ENCODE measurements at places on chromosomes 7 and 10. TPM values are rescaled to one million over a fixed set of nuclear protein-coding genes. Genes with fewer than 3 reads are reported as not detected.

The WEE2 gene
- 0.03 TPM for total RNA-seq

The HIP1 gene
- total RNA-seq: 3.3 TPM

The OTUD1 gene
- total RNA-seq: 2.0 TPM

The VSIR gene
- 0.02 TPM for total RNA-seq

The GALNT17 gene
- not detected for total RNA-seq

The RNF32 gene
- 1.7 TPM for total RNA-seq

The TMEM130 gene
- total RNA-seq: not detected

The NXPH1 gene
- not detected for total RNA-seq

The GSTO2 gene
- total RNA-seq: 1.7 TPM

The UNCX gene
- not detected for total RNA-seq

The CHST3 gene
- 23.6 TPM for total RNA-seq

The SEMA3D gene
- 1.5 TPM for total RNA-seq

The LIPF gene
- not detected for total RNA-seq

The CARD11 gene
- total RNA-seq: 0.17 TPM

The SH2B2 gene
- total RNA-seq: 0.90 TPM

The CHAT gene
- total RNA-seq: not detected

The AKR1B15 gene
- not detected for total RNA-seq

The GNB2 gene
- 92.6 TPM for total RNA-seq

The KAT6B gene
- 7.1 TPM for total RNA-seq

The FRMD4A gene
- total RNA-seq: 60.8 TPM
